ENCODE measurements at places on chromosomes 7 and 10.

GRCh38 chr10:114618722-114619121 lies 39.4 kb downstream of the ABLIM1 start:
- peak; percentile 30 for DNase-seq

- no peak for DNase-seq
These were observed 98.7 kb downstream of the NPSR1 start for GRCh38 chr7:34756691-34757090.

- no peak for DNase-seq
These were observed 271.6 kb downstream of the CCDC3 start for GRCh38 chr10:12729885-12730284.

- DNase-seq = no peak
These were observed 268.0 kb downstream of the ANKRD7 start for GRCh38 chr7:118492466-118492865.

DNA sequence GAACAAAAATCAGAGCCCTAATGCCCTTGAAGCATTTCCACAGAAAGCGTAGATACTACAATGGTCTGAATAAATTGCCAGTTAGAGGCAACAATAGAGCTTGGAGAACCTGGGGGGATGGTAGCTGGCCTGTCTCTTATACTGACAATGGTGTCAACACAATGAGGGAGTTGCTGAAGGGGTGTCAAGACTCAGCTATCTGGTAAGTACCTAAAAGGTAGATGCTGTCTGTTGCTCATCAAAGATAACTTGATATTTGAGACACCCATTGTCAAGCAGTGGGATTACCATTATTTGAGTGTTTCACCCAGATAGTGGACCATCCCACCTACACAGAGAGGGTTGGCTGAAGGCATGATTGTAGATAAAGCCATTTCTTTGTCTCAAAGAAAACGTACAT lies 72.8 kb downstream of the PDE1C start:
- no peak for DNase-seq

DNA sequence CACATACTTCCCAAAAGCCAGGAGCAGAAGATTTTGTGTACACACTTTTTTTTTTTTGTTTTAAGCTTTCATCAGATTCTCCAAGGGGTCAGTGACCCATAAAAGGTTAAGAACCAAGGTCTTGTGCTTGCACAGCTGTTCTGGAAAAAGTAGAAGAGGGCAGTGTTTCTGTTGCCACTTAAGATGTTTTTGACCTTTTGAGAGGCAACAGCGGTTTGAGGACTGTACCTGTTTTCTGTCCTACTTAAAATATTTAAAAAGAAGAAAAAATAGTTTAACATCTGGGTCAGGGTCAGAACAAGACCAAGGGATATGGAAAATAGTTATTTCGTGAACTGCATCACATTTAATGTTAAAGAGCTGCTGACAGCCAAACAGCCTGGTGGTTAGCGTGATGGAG lies 32.9 kb downstream of the AUTS2 start:
- no peak for DNase-seq

GRCh38 chr7:132899833-132900232 lies 182.1 kb downstream of the CHCHD3 start:
- no peak for DNase-seq

- no peak for DNase-seq
These were observed 44.0 kb downstream of the HIPK2 start for GRCh38 chr7:139733751-139734150.

DNA sequence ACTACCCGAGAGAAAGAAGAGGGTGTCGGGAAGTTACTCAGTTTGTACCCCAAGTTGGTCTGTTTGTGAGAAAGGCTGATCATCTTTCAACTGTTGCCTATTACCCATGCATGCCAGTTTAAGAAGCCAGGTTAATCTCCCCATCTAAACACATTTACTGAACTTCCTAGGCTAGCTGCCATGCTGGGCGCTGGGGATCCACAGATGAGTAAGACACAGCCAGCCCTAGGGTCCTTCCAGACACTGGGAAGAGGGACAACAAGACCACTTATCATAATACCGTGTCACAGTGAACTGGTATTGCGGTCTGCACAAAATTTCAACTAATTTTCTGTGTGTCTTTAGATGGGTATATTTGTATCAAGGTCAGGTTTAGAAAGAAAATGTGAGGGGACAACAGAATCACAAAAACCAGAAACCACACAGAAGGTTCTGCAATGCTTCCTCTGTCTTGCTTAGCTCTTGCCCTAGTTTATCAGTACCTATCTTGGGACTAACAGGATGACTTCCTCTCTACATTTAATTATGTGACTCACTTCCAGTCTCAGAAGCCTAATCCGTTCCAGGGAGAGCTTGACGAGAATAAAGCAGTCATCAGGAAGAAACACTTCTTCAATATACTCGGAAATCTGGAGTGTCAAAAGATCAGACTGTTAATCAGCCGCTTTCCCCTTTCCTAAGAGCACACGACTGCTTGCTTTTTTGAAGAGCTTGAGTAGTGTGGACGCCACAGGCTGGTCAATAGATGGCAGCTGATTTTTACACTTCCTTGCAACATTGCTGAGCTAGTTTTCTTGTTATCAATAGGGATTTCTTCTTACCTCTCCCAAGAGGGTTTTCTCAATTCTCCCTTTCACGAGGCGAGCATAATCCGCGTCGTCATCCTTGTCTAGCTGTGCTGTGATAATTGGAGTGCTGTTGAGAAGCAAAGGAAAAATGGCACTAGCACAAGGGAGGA lies 45.7 kb downstream of the POLR3A start:
- DNase-seq = peak; percentile 31

DNA sequence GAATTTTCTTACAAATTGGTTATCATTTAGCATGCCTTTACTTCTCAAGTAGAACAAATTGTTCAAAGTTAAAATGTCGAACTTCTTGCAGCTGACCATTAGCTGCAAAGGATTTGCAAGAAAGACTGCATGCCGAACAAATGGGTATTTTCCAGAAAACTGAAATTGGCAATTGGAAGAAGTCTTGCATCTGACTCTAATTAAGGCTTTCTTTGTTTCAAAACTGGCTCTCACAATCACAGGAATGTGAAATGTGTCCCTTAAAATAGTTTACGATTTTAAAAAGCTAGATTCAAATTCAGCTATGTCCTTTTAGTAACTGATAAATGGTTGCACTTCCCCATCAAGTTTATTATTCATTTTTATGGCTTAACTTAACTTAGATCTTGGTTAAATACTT lies 207.9 kb downstream of the ARL4A start:
- no peak for DNase-seq

DNA sequence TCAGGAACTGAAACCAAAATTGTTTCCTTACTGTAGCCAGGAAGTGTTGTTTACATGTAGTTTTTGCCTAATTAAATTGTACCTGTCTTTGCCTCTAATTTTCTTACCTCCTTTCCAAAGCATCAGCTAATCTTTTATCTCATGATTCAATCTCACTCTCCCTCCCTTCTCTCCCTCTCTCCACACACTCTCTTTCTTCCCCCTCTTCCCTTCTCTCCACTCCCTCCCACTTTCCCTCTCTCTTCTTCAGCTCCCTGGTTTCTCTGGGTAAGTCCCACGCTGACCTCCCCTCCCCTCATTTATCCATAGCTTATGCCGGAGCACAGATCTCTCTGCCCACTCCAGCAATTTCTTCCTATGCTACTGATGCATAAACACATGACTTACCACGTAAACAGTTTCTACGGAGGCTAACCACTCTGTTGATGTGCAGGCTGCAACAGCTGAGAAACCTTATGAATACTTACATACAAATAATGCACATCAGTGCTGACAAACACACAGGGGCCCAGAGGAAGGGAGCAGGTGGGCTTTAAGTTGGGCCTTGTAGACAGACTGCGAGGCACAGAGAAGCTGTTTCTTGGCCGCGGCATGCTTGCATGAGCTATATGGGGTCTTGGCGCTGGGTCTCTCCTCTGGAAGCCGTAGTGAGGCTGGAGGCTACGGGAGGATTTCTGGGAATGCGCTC lies 174.4 kb upstream of the PLXNA4 start:
- peak; percentile 50 for DNase-seq

DNA sequence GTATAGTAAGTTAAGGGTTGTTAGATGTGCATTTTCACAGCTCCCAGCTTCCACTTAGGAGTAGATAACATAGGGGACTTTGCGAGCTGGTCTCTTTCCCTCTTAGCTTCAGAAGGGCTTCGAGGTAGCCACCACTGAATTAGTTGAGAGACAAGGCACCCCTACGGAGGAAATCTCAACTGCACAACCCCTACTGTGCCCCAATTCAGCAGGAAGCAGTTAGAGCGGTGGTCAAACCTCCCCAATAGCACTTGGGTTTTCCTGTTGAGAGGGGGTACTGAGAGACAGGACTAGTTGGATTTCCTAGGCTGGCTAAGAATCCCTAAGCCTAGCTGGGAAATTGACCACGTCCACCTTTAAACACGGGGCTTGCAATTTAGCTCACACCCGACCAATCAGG lies 1.1 kb upstream of the HERPUD2 start:
- no peak for DNase-seq

DNA sequence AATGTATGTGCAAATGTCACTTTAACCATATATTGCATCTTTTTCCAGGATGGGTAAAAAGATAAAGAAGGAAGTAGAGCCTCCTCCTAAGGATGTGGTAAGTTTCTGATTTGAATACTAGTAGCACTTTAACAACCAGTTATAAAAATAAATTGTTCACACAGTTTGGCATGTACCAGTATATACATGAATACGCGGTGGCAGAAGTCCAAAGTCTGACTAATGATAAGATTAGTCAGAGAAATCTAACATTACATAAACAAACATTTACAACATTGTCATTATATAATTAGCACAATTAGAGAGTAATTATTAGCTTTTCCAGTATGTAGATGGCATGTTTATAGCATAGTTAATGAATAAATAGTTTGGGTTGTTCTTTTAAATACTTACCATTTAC lies 4.1 kb downstream of the ARMC3 start:
- peak; percentile 71 for DNase-seq

DNA sequence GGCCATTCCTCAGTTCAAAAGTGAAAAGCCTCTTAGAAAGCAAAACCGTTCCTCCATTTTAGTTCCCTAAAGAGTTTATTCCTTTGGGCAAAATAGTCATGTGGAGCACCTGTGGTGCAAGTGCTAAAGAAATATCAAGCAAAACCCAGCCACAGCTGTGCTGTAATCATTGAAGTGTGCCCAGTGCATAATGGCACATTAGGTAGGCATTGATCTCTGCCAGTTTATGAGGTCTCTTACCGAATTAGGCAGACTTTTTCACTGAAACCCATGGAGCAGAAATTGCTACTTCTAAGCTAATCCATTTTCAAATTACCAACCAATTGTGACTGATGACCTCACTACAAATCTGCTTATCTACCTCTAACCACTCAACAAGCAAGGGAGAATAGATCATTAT lies 97.2 kb upstream of the SEMA3A start:
- peak; percentile 52 for DNase-seq

DNA sequence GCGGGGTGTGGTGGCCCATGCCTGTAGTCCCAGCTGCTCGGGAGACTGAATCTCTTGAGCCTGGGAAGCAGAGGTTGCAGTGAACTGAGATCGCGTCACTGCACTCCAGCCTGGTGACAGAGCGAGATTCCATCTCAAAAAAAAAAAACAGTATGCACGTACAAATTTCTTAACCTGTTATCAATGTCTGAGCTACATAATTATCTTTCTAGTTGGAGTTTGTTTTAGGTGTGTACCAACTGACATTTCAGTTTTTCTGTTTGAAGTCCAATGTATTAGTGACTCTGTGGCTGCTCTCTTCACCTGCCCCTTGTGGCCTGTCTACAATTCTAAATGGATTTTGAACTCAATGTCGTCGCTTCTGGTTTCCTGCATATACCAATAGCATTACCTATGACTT lies 40.3 kb downstream of the CD36 start:
- no peak for DNase-seq

GRCh38 chr10:124605001-124605370 lies 139.2 kb downstream of the FAM53B start:
- no peak for DNase-seq

GRCh38 chr7:152588350-152588749 lies 87.6 kb downstream of the XRCC2 start:
- DNase-seq = peak; percentile 93

DNA sequence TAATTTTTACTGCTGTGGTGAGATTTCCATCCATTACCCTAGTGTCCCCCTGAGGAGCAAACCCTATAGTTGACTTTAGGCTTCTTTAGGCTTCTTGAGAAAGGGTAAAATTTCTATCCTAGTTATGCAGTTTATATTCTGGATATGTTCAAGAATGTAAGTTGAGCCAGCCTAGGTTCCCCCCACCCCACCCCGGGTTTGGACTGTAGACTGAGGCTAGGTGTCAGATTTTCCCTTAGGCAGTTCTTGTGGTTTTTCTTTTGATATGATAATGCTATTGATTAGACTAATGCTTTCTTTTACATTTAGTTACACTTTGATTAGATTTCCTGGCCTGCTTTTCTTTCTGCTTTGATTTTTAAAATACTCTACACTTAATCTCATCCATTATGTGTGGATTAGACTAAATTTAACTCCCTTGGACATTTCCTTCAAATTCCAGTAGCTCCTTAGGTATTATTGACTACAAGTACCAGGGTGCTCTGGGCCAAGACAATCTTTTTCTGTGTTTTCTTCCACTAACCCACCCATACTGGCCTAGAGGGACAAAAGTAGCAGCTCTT lies 37.7 kb downstream of the NRF1 start:
- no peak for DNase-seq

DNA sequence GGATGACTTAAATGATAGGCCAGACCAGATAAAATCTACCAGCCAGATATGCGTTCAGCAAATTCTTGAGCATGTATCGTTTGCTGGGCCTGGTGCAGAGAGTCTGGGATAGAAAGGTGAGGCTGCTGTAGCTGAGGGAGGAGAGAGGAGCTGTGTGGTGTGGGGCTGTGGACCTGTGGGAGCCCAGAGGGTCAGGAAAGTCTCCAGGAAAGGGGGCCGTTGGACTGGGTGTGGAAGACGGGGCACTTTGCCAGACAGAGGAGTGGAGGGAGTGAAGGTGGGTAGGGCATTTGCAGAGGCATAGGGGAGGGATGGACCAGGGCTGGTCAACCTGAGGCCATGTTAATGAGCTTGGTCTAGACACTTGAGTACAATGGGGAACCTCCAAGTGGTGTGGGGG lies 124.7 kb upstream of the UNC5B start:
- no peak for DNase-seq

GRCh38 chr7:23026164-23026563 lies 12.2 kb upstream of the HYCC1 start:
- no peak for DNase-seq

GRCh38 chr7:106783286-106783685 lies 81.8 kb upstream of the PIK3CG start:
- no peak for DNase-seq

DNA sequence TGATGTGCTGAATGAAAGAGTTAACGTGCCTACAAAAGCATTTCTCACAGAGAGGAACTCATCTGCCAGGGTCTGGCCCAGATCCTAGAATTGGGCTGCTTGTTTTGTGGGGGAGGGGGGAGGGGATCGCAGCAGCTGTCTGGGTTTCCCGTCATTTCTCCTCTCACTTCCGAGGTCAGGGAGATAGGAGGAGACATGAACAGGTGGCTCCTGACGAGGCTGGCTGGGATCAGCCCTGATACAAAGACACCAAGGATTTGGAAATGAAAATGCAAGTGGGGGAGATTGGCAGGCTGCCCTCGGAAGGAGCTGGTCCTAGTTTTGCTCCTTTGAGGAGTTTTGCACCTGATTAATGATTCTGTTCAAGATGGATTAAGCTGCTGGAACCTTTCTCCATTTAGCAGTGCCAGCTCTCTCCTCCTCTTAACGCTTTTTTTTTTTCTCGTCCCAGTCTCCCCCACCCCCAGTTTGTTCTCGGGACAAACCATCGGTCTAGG lies 86.8 kb upstream of the KMT2C start:
- no peak for DNase-seq

GRCh38 chr10:22597138-22597537 lies 117.2 kb downstream of the PIP4K2A start:
- DNase-seq = peak; percentile 44

Data from renal cortical epithelial cell (primary cell).